ENCODE measurements at places on chromosomes 1 and 21.

DNA sequence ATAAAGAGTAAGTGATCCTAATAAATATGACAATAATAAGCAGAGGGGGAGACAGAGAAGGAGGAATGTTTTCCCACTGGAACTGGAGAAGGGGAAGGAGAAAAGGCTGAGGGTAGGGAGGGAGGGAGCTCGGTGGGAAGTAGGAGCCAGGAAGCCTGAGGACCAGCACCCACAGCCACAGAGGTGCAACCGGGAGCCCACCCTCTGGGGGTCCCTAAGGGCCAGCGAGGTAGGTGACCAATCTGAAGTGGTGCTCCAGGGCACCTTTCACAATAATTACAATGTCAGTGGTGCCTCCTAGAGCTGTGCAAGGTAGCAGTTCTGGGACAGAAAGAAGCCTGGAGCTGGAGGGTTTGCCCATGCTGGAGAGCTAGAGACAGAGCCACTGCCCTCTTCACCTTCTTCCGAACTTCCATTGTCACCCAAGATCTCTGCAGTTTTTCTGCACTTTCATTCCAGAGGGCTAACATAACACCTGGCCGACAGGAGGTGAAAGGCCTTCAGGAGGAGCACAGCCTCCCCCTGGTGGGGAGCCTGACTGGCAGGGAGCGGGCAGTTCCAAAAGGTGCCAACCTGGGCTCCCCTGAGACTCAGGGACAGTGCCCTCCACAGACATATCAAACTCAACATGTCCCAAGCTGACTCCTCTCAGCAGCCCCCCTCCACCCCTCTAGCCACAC, 4.1 kb upstream of the AHCYL1 start:
- no peak for DNase-seq

DNA sequence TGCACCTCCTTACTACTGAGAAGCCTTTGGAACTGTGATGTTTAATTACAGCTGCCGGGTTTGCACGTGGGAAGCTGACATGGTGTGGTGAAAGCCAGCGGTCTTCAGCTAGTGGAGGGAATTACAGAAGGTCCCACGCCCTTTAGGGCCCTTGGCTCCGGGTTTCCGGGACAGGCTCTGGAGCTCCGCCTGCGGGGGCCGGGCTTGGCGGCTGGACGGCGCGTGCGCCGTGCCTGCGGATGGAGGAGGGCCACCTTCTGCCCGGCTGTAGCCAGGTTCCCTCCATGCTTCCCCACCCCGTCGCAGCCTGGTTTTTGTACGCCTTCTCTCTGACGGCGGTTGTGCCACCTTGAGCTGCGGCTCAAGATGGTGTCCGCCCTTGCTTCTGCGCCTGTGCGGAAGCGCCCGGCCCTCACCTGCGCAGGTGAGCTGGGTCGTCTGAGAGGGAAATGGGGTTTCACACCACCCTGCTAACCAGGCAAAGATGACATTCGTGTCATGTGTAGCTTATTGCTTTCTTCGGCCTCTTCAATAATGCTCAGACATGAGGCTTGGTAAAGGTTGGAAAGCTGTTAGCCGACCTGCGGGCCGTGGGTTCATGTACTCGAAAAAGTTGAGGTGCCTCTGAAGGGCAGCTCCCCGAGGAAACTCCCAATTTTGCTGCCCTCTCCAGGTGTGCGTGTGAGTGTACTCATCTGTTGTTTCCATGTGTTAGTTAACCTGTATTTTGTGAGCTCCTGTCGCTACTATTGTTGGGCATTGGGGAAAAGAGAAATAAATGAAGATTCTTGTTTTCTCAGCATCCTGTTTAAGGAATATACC, 36.6 kb upstream of the OPRD1 start:
- DNase-seq: no peak

DNA sequence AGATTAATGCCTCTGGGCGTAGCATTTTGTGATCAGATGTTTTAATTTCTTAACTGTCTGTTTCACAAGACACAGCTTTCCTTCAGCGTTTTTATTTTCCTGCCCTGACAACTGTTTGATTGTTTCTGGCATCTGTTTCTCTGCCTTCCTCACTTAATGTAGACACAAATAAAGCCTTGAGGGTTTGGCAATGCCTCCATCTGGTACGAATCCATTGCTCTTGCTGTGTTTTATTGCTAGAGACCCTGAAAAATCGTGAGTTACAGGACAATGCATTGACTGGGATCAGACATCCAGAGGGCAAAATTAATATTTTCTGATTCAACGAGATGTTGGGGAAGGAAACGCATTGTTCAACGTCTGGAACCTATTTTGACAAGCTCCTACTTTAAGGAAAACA, 363.5 kb downstream of the MRPL39 start:
- no peak for DNase-seq

DNA sequence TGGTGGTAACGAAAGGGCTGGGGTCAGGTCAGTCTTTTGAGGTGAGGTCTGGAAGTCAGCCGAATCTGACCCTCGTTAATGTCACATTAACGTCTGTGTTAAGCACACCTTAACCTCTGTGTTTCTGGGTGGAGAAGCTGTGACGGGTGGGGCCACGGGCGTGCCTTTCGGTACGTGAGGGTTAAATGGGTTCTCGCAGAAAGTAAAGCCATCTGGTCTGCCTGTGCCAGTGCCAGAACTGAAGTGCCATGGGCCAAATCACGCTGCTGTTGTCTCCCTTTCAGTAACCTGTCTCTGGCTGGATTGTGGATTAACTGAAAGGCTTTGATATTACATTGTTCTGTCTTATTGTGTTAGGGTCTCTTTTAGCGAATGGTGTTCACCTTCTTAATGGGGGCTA, 14.4 kb downstream of the URB2 start:
- DNase-seq: no peak

DNA sequence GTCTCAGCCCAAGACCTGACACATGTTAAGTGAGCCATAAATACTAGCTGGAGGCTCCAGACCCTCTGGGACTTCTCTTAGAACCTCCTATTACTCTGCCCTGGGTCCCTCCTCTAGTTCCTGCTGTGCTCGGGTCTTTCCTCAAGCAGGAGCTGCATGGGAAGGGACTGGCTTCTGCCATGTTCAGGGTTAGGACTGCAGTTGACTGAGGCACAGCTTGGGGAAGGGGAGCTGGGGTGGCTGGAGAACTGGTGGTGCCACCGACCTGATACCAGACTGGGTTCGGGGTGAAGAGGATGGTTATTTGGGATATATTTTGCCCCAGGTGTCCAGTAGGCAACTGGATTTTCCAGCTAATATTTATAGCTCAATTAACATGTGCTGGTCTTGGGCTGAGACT, 15.7 kb downstream of the HYI start:
- no peak for DNase-seq

DNA sequence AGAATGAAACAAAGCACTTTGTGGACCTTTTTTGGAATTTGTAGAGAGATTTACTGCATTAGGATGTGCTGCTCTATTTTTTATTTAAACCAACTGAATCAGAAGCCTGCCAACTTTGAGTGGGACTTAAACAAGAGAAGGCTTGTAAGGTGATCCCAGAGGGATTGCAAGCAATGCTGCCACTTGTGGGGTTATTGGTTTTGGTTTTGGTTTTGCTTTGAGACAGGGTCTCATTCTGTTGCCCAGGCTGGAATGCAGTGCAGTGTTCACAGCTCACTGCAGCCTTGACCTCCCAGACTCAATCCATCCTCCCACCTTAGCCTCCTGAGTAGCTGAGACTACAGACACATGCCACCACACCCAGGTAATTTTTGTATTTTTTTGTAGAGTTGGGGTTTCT, 32.2 kb upstream of the GNG5 start:
- DNase-seq: no peak

- DNase-seq: no peak
Observed at GRCh38 chr1:184513966-184514365, 127.1 kb downstream of the C1orf21 start.

DNA sequence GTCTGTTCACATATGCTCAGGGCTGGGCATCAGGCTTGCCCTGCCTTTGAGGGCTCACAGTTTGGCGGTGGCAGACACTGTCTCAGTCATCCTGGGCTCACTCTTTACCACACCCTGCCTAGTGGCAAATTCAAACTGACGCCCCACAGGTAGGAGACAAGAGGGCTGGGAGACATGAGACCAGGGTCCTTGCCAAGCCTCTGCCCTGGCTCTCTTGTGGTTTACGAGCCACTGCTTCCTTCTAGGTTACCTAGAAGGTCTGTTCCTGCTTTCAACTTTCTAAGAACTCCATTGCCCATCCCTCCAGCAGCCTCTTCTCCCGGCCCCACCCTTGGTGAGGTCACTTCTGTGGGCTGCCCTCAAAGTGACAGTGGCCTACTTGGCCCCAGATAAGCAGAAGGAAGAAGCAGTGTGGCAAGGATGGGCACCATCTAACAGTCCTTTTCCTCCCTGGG, 10.5 kb downstream of the KIF21B start:
- no peak for DNase-seq

DNA sequence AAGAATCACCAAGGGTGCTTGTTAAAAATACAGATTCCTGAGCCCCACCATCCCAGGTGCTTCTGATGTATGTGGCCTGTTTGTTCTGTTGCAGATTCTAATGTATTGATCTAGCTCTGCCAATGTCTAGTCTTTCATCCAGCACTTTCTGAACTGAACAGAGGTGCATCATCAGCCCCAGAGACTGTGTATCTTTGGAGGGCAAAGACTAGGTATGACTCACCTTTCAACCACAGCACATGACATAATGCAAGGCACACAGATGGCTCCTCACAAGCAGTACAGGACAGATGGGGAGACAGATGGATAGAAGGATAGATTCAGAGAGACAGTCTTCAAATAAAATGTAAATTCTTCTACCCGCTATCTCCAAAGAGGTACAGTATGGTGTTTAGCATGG, 32.3 kb downstream of the CD58 start:
- DNase-seq: no peak

Data from HAP-1 (cell line).